ENCODE measurements at places on chromosomes 6 and 20.

DNA sequence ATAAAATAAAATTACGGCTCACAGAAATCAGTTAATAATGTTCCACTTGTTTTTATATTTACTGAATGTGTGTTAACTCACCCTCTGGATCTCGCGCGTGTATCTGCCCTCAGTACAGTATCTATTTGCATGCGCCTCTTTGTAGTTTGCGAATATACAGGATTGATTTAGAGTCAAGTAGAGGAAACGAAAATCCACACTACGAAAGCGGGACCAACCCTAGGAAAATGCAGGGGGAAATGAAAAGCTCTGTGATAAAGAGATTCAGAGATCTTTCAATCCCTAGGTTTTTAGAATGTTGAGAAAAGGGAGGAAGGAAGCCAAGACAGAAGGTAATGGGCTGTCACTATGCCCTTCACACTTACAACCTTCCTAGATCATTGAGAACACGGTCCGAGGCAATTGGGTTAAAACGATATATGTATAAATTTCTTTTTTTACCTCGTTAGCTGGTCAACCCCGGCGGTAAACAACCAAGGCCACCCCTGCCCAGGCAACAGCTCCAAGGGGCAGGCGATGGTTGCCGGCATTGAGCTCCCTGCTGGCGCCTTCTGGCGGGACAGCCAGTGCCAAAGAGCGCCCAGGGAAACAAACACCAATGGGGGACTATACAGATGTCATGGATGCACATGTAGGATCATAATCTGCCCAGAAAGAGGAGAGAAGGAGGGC is 792 bp upstream of the FUT9 start:
- DNase-seq, result no peak

GRCh38 chr6:149320796-149321195 is 3.3 kb downstream of the TAB2 start:
- DNase-seq, result no peak

GRCh38 chr6:116238083-116238482 is 15.8 kb downstream of the TSPYL4 start:
- no peak for DNase-seq

DNA sequence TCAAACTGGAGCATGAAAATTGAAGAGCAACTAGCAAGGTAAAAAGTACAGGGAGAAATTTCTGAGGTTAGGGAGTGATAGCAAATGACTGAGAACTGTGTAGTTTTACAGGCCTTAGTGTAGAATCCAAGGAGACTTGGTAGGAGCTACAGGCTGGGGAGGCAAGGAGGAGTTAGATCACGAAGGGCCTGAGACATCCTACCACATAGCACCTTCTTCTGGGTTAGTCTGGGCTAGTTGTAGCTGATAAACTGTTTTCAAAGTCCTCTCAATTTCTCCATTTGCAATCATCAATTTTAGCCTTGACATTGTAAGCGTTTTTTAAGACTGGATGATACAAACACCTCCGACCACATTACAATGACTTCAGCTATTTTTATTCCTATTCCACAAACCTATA is 209.7 kb downstream of the TMEM200A start:
- no peak for DNase-seq

GRCh38 chr6:22466665-22467245 is 102.6 kb upstream of the HDGFL1 start:
- no peak for DNase-seq

DNA sequence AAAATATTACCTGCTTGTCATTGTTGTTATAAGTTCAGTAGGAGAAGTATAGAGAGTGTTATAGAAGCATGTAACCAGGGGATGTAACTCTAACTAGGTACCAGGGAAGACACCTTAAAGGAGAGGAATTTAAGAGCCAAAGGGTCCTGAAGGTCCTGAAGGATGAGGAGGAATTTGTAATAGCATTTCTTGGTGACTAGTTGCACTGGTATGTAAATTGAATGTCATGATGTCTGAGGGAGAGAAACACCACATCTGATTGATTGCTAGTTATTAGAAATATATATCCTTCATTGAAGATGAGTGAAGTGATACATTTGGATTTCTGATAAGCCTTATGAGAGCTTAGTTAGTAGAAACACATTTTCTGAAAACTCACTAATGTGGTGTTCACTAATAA is 643.8 kb downstream of the RFPL4B start:
- no peak for DNase-seq

Measured in KG1 (cell line).